ENCODE measurements at places on chromosomes 7 and 10. TPM values are rescaled to one million over a fixed set of nuclear protein-coding genes. Genes with fewer than 3 reads are reported as not detected.

- DNase-seq = no peak
These were observed 509.5 kb downstream of the RPS24 start for GRCh38 chr10:78543031-78543748.

GRCh38 chr7:117249696-117250095, 73.2 kb downstream of the WNT2 start:
- DNase-seq = no peak

DNA sequence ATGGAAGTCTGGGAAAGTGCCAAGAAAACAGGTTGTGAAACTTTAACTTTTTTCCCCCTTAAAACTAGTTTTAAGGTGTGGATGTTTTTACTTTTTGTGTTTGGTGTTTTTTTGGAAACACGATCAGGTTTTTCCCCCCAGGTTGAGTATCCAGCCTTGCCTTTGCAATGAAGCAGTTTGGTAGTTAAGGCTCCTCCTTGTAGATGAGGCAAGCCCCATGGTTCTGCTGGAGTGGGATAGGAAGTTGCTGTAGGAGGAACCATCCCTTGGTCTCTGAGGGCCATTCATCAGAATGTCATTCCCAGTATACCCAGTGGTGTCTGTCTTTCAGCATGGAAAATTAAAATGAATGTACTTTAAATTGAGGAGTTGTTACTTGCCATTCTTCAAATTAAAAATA, 2.7 kb downstream of the CUL1 start:
- no peak for DNase-seq

DNA sequence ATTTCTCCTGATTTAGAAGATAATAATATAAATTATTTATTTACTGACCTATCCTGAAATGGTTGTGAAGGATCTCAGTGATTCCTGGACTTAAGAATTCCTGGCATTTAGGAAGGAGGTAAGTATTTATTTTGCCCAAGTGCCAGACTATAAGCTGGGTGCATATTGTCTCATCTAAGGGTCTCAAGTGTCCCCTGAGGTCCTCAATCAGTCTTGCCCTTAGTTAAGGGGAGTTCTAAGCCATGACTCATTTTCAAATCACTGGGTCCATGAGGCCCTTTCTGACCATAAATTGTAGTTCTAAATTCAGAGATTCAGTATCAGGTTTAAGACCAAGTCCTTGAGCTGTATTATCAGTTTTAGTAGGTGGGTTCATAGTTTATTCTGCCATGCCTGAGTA, 251.6 kb upstream of the MEOX2 start:
- no peak for DNase-seq

GRCh38 chr7:139588632-139589031, 65.1 kb downstream of the CLEC2L start:
- peak; percentile 42 for DNase-seq

DNA sequence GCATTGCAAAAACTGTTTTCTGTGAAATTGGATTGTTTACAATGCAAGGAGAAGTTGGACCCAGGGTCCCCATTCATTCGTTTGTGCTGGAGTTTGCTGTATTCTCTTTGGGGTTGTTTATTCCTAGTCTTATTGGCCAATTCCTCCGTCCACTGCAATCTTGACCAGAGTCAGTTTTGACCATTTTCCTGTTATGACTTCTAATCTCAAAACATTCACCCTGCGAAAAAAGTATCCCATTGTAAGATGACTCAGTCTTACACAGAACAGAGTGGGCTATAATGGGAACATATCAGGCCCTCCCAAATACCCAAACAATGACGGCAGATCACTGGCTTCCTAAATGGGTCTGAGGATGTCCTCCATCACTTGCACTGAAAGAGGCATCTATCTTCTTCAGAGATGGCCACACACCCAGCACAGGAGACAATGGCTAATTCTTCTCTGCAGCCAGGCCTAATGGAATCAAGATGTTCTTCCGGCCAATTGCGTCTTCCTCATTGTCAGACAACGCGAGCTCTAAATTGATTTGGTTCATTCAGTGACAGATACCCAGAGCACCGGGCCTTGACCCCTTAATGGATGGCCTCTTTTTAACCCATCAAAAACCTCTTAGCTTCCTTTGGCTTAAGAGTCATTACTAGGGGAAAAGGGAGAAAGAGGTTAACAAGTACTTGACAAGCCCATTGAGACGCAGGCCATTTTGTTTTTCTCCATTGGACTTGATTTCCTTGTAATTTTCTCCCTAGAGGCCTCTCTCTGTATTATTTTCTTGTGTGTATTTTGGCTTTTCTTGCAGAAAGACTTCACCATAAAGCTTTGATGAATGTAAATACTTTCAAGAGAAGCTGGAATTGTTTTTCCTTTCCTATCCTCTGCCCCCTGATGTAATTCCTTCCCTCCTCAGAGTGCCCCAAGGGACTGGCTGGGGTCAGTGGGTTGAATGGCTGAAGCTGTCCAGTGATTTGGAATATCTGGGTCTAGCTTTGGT, 129.6 kb downstream of the PRPF18 start:
- no peak for DNase-seq

DNA sequence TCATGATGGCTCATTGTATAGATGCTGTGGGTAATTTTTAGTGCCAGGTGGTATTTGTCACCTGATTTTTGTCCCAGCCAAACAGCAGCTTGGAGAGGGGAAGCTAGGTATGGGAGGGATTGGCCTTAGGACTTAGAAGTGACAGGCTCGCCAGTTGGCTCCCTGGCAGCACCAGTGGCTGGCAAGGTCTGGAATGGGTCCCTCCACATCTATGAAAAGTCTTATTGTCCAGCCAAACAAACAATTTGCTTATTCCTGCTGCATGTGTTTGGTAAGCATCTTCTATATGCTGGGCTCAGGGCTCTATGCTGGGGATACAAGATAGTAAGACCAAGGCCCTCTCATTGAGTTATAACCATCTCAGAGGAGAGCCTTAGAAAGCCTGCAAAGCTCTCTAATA, 42.5 kb downstream of the SORCS3 start:
- no peak for DNase-seq

DNA sequence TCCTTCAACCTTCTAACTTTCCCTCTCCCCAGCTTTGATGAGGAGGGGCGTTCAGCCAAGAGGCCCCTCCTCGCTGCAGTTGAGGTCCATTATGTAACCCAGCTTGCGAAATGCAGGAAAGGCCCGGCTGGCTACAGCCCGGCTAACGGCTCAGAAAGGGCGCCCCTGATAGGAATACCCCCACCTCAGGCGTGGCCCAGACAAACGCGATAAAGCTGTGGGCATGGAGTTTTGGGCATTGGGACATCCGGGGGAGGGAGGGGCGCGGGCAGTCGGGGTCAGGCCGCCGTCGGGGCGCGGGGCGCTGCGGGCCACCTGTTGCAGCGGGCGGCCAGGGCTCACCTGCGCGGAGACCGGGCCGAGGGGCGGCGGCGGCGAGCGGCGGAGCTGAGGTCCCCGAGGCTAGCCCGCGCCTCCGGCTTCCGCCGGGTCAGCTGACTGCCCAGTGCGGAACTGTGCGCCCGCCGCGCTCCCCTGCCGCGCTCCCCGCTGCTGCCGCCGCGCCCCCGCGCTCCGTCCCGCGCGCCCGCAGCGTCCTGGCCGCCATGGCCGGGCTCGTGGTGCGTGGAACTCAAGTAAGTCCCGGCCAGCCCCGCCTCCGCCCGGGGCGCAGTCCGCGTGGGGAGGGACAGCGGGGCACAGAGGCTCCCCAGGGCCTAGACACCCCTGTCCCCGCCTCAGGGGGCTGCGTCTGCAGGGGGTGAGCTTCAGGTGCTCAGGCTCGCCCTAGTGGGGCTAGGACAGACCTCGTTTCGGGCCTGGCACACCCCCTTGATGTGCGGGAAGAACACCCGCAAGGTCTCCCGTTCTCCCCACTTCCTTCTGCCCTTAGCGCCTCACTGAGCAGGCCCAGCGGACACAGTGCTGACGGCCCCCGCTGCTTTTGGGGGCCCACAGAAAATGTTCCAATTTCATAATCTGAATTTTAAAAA, at the start of gene LRMDA:
Gene LRMDA (plus strand): TSS at position 445 of the 932 bp plus-strand sequence.
- DNase-seq = no peak

DNA sequence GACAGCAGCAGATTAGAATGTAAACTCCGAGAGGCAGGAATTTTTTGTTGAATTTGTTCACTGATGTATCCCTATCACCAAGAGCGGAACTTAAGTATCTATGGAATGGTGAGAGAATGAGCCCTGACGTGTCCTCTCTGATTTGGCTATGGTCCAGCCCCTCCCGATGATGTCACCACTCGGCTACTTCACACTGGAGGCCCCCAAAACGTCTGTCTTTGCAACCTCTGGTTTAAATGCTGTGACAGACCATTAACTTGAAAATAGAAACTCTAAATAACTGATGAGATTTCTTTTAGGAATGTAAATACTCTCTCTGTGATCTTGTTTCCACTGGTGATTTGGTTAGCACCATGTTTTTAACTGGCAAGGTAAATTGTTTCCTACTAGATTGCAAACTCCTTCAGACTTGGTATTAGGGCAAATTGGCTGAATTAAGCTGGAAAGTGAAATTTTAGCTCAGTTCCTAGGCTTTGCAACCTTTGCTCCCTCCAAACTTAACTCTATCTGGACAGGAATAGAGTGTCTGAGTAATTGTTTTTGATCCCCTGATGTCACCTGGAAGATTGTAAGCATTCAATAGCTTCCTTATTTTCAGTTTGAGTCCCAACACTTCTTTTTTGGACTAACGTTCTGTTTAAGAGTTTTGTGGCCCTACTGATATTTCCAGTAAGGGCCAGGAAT, 19.1 kb downstream of the SLC16A12 start:
- DNase-seq = no peak

- DNase-seq = peak; percentile 25
These were observed 30.9 kb downstream of the FAM20C start for GRCh38 chr7:223118-223800.

DNA sequence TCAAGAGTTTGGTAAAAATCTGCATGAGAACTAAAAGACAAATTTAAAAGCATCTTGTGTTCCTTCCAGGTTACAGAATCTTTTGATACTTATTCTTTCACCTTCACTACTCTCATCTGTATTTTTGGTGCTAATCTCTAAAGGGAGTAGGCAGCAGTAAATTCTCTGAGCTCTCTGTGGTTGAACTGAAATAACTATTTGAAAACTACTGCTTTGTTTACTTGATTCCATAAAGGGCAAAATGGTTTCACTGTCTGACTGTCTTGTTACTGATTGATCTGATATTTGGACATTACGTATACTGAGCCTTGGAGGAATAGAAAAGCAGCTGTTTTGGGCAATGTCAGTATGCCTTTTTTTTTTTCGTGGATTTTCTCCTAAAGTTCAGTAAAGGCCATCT, 103.3 kb downstream of the CHRM2 start:
- DNase-seq = no peak

DNA sequence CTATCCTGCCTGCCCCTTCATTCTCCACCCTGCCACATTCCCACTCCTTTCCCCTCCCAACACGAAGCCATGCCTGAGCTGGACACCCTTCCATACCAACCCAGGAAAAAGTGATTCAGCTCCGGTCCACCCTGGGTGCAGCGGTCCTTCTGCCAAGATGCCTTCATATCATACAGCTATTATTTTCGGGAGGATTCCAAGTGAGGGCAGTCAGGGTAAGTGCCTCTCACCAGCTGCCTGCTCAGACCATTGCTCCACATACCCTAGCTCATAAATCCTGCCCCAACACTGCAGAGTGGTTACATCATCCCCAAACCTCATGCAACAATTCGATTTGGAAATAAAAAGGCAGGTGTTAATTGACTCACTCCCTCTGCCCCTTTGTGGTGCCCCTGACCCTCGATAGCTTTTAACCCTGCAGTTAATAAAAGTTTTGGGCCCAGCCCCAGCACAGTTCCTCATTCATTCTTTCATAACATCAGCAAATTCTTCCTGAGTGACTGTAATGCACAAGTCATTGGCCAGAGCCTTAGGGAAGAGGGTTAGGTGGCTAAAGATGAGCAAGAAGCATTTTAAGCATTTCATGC, 42.6 kb downstream of the ZNF503 start:
- DNase-seq = no peak

DNA sequence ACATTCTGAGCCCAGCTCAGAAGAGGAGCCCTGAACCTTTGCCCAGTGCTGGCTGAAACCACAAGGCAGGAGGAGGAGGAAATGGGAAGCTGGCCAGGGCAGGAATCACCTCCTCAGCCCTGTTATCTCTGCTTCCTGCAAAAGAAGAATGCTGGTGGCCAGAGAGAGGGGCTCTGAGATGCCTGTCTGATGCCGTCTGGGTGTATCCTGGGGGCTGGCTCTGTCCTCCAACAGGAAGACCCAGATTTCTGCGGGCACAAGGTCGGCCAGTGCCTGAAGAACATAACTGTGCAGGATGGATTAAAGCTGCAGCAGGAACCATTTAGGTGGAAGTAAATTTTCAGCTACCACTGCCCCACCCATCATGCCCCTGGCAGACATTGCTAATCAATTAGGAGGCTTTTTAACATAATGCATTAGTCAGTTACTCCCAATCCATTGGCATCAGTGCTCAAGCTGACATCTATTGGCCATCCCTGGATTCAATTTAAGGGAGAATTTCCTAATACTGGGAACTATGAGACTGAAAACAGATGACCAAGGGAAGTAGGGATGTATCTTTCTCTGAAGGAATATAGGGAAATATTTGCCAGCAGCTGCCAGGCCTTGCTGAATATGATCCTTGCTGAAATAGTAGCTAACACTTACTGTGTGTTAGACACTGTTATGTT, 67.7 kb downstream of the COL13A1 start:
- DNase-seq = no peak

DNA sequence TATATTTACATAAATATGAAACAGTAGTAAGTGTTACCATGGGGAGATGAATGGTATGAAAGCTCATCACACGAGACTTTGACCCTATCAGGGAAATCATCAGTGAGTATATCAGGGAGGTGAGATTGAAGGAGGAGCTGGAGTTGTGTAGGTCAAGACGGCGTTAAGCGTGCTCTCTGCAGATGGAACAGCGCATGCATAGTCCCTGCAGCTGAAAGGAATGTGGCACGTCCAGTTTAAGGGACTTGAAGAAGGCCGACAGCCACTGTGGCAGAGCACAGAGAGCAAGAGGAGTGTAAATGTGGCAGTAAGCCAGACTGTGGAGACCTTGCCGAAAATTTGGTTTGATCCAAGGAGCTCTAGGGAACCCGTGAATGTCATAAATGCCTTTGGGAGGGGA, 38.9 kb downstream of the POU6F2 start:
- DNase-seq = no peak

DNA sequence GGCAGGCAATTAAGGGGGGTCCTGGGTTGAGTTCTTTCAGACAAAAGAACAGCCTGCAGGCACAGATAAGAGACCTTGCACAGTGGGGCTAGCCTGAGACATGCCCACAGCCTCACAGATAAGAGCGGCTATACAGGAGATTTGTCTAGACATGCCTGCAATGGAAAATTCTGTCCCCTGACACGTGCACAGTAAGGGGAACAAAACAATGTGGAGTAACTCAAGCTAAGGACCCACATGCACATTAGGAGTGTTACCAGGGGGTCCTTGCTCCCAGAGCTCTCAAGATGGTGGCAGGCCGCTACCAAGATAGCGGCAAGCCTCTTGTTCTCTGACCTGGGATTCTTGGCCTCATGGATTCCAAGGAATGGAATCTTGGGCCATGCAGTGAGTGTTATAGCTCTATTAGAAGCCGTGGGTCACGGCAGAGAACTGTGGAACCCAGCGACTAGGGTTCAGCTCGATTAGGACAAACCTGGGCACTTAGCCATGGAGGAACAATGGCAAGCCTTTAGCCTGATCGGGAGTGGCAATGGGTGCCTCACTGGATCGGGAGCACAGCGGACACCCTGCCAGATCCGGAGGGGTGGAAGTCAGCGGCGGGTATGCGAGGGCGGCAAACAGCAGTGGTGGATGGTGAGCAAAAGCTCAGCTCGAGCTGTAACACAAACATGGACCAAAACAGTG, 196.9 kb downstream of the CCSER2 start:
- no peak for DNase-seq

Gene ZNF777
- 4.1 TPM for total RNA-seq

Gene STAG3
- total RNA-seq = 0.78 TPM

Gene H2BK1
- not detected for total RNA-seq

Gene GRID2IP
- 1.2 TPM for total RNA-seq

Gene GJD4
- not detected for total RNA-seq

Gene LRRD1
- total RNA-seq = 0.78 TPM

Gene NME8
- not detected for total RNA-seq

Measured in occipital lobe (tissue), 3 donors.